Stimulated activated CD8-positive, alpha-beta memory T cell treated with anti-CD3 and anti-CD28 coated beads, Interleukin-4, amount 100 ng/mL, for 1 hour (primary cell): ENCODE measurements at places on chromosomes 11 and 22.

- no peak for DNase-seq
Observed at GRCh38 chr22:19997561-19998231, 18.9 kb downstream of the ARVCF start.

DNA sequence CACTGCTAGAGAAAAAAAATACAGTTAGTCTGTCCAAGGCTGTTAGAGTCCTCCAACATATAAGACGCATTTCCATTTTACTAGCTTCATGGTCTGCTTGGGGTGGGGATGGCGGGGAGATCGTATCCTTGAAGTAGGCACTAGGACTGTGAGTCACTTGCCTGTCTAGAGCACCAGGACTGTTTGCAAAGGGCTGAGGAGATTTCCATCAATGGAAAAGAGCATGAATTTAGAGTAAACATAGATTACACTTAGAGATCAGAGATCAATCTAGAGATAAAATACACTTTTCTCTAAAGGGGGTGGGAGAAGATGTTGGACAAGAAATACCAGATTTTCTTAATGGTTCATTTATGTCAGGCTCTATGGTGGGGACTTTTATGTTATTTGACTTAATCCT lies 1.7 kb upstream of the MS4A7 start:
- DNase-seq, result no peak

- DNase-seq, result no peak
Observed at GRCh38 chr11:95072948-95073347, 6.2 kb downstream of the SRSF8 start.

GRCh38 chr22:32531931-32532819 lies 57.6 kb downstream of the FBXO7 start:
- no peak for DNase-seq

DNA sequence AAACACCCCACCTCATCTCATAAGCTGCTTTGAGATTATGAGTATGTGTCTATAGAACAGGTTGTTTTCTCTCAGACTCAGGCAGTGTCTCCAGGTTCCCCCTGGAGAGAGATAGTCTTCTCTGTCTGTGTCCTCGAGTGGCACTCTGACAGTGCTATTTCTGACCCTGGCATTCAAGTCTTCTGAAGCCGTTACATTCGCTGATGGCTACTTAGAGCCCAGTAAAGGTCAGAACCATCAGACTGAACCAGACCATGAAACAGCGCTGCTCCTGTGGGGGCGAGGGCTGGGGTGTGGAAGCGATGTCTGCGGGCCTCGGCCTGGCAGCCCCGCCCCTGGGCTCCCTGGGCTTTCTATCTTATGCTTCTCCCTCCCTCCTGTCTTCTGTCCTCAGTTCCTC lies 23.5 kb downstream of the SHISA8 start:
- DNase-seq, result no peak

DNA sequence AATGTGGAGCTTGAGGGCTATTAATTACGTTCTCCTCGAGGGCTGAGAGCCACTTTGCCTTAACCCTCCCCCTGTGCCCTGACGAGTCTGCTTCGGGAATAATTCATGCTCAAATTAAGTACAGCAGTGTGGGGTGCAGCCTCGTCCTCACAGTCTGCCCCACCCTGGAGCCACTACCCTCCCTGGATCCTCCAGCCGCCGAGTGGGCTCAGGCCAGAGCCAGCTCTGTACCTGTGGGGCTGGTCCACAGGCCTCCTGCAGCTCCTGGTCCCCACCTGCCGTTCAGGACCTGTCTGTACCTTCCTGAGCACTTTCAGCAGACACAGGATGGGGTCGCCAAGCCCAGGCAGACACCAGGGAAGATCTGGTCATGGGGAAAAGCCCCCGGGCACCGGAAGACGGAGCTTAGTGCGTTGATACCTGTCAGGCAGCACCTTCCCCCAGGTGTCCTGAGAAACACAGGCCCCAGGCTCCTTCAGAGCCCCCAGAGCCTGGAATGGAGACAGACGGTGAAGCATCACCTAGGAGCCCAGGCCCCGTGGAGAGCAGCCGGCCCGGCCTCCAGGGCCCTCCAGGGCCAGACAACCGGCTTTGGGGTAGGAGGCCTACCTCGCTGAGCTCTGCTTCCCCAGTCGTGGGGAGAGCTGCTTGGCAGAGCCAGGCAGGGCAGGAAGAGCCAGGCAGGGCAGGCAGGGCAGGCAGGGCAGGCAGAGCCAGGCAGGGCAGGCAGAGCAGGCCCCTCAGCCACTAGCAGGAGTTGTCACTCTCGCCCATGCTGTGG lies 9.7 kb downstream of the TSPAN32 start:
- no peak for DNase-seq

DNA sequence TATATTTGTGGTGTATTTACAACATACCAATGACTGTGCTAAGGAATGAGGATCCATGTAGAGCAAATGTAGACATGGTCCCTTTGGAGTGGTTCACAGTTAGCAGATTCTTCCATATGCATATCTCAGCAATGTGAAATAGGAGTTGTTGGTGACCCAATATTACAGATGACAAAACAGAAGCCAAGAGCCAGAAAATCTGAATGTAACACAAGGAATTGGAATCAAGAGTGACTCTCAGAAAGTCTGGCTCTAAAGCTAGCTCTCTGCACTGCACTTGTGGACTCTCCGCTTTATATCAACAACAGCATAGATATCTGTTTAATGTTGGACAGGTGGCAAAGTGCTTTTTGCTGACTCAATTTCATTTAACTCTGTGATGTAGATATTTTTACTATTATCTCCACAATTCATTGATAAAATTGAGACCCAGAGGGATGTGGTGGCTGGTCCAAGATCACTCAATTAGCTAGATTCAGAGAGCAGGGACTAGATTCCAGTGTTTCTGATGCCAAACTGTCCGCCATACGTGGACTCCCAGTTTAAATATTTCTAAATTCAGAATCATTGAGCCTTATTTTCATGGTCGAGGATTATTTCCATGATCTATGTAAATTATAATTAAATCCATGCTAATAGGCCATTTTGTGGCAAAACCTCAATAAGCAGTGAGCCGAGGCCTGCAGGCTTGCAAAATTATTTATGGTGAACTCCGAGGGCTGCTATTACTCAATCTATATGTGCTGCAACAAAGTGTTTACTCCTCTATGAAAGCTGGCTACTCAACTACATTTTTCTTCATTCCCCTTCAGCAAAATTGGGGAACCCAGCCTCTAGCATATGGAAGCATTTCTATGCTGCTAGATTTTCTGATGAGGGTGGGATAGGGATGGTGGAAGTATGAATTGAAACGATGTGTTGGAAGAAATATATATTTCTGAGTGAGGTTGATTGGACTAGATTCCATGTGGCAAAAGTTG lies 21.1 kb upstream of the TENM4 start:
- no peak for DNase-seq

GRCh38 chr22:35967046-35967397 lies 61.6 kb downstream of the RBFOX2 start:
- no peak for DNase-seq

DNA sequence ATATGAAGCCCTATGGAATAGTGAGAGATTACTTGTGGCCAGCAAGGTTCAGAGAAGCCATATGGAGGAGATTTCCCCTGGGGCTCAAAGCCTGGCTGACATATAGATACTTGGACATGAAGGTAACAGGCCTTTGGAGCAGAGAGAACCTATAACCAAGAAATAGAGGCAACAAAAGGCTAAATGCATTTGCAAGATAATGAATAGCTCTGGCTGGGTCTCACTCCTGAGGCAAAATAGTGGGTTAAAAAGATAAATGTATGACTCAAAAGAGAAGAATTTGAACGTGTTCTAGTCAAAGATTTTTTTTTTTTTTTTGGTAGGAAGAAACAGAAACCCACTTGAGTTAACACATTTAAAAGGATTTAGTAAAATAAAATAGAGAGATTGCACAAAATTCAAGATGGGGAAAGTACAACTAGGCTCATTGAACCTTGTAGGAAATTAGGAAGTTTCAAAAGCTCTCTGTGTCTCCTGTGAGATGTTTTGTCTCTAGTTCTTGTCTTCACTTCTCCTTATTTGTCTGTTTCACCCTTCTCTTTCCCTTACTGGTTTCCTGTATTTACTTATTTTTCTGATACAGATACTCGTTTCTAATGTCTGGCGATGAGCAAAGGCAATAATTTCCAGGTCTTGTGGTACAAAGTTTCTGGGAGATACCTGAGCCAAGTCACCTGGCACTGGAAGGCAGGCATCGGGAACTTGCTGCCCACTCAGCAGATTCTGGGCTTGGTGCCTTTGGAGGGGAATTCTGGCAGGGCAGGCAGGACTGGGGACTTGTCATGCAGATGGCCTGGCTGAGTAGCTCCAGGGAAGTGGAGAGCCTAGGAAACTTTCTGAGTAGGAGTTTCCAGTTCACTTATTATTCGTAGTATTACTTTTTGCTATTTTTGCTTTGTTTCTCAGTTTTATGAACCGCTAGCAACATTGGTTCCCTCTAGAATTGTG lies 49.2 kb upstream of the SESN3 start:
- DNase-seq, result no peak

- no peak for DNase-seq
Observed at GRCh38 chr11:60791153-60791933, 6.2 kb downstream of the MS4A10 start.

DNA sequence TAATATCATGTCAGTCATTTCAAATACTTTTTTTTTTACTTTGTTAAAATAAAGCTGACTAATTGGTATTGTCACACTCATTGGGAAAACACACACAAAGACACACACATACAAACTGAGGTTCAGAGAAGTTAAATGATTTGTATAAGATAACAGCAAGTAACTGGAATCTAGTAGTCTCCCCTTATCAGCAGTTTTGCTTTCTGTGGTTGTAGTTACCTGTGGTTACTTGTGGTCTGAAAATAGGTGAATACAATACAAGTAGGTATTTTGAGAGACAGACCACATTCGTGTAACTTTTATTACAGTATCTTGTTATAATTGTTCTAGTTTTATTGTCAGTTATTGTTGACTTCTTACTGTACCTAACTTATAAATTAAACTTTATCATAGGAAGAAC lies 610.9 kb downstream of the CNTN5 start:
- no peak for DNase-seq

- DNase-seq, result no peak
Observed at GRCh38 chr11:30321321-30321720, 1.6 kb upstream of the ARL14EP start.

DNA sequence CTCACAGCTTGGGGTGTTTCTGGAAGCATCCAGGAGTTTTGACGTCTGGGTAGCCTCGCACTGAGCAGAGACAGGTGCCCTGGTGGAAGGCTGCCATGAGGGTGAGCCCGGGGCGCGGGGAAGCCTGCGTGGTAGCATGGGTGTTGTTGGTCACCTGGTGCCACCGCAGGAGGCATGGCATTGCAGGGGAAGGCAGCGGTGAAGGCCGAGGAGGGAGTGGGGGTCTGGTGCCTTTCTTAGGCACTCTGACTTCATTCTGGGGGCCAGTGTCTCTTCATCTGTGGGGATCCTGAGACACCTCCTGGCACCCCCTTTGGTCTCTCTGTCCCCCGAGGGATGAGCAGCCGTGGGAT lies 271.2 kb downstream of the TBC1D22A start:
- no peak for DNase-seq

GRCh38 chr11:46050662-46051061 lies 70.6 kb downstream of the PHF21A start:
- no peak for DNase-seq

- no peak for DNase-seq
Observed at GRCh38 chr11:41081756-41082285, 377.6 kb downstream of the LRRC4C start.

- no peak for DNase-seq
Observed at GRCh38 chr22:25403284-25403810, 161.1 kb upstream of the GRK3 start.

DNA sequence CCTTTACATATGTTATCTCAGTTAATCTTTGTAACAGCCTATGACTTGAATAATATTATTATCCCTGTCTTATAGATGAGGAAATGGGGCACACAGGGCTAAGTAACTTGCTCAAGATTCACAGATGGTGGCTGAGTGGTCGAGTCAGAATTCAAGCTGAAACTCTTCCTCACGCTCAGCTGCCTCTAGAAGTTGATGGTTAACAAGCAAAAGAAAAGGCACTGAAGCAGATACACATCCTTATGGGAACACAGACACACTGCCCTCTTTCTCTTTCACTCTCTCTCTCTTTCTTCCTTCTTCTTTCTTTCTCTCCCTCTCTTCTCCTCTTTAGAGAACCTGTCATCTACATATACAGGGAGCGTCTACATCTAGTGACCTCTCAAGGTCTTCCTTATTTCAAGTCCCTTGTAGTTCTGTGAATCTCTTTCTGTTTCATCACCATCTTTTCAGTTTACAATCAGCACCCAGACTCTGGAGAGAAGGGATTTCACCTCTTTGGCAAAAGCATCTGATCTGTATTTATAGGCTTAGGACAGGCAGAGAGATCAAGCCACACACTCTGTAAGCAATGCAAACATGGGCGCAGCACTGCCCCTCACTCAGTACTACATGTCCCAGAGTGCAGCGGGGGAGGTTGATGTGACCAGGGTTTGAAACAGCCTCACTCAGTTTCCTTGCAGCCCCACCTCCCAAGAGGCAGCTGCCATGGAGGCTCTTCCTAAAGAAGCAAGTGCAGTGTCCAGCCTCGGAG lies 75.7 kb downstream of the GRAMD1B start:
- no peak for DNase-seq

- DNase-seq, result no peak
Observed at GRCh38 chr22:35739076-35739930, 21.6 kb downstream of the APOL5 start.

GRCh38 chr22:31829505-31829904 lies 75.7 kb downstream of the DEPDC5 start:
- DNase-seq, result no peak

- DNase-seq, result no peak
Observed at GRCh38 chr22:38823076-38823475, 20.8 kb downstream of the NPTXR start.

GRCh38 chr11:113725913-113726312 lies 19.8 kb upstream of the TMPRSS5 start:
- DNase-seq, result no peak

GRCh38 chr11:65540290-65541092 lies 15.6 kb downstream of the SCYL1 start:
- DNase-seq, result peak; percentile 69

- DNase-seq, result no peak
Observed at GRCh38 chr11:68617925-68618809, 66.2 kb upstream of the GAL start.

GRCh38 chr11:126113515-126113957 lies 50.9 kb upstream of the CDON start:
- DNase-seq, result no peak

GRCh38 chr11:64742087-64742888 lies 1.7 kb downstream of the RASGRP2 start:
- no peak for DNase-seq

DNA sequence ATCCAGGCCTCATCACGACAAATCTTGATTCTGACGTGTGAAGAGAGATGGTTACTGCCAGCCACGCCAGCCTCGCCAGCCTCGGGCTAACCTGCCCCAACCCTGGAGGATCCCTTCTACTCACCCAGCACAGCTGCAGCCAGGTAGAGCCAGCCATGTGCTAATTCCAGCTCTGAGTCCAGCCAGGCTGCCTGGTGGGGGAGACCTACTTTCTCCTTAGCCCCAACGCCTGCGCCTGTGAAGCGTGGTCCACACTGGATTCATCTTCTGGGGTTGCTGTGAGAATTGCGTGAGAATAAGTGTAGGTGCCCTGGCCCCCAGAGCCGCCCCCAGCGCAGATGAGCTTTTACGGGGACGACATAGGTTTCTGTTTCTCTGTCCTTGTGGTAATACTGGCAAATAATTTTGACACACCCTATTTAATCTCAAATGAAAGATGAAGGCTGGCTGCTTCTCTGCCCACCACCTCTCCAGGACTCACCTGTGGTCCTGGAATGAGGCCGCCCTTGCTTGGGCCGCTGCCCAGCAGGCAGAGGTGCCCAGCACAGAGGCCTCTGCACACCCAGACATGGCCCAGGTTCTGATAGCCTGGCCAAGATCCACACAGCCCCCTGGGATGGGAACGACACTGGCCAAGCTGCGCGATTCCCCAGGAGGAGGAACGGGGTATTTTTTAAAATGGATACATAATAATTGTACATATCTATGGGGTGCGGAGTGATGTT lies 528.4 kb downstream of the TBC1D22A start:
- DNase-seq, result no peak
